ENCODE measurements at places on chromosomes 2 and 18.

DNA sequence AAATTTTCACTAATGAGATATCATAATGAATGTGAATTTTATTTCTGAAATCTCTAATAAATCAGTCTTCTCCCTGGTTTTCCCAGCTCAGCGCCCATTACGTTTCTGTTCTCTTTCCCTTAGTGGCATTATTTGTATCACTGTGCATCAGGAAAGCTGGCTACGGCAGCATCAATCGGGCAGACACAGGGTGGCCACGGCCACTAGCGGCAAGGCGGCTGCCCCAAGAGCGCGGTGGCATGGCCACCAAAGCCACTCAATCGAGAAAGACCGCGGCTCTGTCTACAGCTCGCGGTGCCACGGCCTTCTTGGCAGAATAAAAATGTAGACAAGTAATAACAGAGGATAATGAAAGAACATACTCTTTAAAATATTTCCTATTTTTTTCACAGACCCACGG, 168.0 kb downstream of the RPIA start:
- DNase-seq, result no peak

DNA sequence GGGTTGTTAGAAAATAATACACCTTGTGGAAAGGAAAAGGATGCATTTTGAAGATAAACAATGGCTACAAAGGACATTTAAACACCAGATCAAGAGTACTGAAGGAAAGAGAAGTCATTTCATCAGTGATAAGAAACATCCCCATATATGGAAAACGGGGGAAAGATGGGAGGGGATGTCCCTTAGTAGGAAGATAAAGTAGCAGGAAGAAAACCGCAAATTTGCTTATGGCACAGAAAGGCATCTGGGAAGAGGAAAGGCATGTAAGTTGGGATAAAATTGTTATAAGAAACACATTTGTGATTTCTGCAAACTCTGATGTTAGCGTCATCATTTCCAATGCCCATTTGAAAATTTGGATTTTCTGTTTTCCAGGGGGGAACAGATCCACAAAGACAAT, 10.5 kb upstream of the LYPD1 start:
- DNase-seq, result no peak

GRCh38 chr18:21682371-21683051, 22.1 kb downstream of the ABHD3 start:
- DNase-seq, result no peak

- no peak for DNase-seq
Observed at GRCh38 chr18:70250781-70251180, 38.1 kb upstream of the SOCS6 start.

DNA sequence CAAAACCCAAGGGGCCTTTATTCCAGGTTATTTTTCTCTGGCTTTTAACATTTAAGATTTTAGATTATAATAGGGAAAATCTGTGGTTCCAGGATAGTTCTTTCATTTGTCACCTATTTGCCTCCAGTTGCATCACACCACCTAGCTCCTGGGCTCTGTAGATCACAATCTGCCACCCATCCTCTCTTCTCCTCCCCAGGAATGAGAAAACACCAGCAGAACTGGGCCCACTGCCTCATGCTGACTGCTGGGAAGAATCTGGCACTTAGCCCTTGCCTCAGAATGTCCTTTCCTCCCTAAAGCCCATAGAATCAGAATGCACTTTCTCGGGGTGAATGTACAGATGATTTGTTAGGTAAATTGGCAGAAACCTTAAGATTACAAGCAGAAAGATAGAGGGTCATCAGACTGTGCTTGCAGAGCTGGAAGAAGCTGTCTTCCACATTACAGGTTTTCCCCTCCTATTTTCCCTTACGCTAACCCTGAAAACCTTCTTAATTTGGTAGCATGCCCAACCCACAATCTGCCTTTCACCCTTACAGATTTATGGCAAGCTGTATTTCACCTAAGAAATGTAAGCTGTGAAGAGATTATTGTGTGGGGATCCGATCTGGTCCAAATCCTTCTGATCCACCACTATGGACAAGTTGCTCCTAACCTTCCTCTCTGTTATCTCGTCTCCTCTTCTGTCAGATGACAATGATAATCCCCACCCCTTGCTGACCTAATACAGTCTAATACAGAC, 72.6 kb downstream of the LRRC30 start:
- no peak for DNase-seq

DNA sequence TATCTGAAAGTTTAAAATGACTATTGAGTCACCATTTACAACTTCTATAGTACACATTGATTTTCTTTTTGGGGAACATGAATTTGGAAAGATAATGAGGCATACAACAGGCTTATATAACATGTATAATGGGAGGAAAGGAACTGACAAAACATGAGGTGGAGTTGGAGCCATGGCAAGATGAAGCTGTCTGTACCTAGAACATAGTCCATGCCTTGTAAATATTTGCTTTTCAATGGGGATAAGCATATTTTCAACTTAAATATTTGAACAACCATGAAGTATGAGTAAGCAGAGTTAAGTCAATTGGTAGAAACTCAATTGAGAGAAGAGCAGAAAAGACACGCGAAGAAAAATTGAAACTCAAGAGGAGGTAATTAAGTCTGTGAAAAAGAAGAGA, 37.1 kb upstream of the GALNT13 start:
- DNase-seq, result no peak

GRCh38 chr2:36246320-36246990, 109.1 kb upstream of the CRIM1 start:
- no peak for DNase-seq

DNA sequence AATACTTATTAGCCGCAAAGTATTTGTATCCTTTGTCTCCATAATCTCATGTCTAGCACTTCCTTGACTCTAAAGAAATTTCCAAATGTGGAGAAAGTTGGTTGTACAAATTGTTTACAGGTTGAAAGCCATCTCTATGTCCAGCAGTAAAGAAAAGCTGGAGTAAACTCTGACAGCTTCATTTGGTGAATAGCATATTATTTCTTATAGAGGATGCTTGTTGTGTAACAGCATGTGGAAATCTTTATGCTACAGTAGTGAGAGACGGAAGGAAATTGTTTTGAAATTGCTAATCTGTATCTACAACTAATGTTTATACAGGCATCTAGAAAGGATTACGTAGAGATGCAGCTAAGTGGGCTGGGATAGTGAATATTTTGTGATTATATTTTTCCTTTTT, 78.5 kb downstream of the UGGT1 start:
- DNase-seq, result no peak
